ENCODE measurements at places on chromosomes 1 and 21.

- DNase-seq: no peak
These were observed 279.3 kb upstream of the VAMP3 start for GRCh38 chr1:7491818-7492173.

- DNase-seq: no peak
These were observed 839.0 kb downstream of the LRRIQ3 start for GRCh38 chr1:73359001-73359400.

- peak; percentile 83 for DNase-seq
These were observed 17.8 kb upstream of the POU3F1 start for GRCh38 chr1:38064197-38064903.

- no peak for DNase-seq
These were observed at the start of gene CHI3L1 for GRCh38 chr1:203186446-203187303. Gene CHI3L1, minus strand, starts transcription at chr1:203186704. Its CDS starts 81 bp downstream, at chr1:203186623.

DNA sequence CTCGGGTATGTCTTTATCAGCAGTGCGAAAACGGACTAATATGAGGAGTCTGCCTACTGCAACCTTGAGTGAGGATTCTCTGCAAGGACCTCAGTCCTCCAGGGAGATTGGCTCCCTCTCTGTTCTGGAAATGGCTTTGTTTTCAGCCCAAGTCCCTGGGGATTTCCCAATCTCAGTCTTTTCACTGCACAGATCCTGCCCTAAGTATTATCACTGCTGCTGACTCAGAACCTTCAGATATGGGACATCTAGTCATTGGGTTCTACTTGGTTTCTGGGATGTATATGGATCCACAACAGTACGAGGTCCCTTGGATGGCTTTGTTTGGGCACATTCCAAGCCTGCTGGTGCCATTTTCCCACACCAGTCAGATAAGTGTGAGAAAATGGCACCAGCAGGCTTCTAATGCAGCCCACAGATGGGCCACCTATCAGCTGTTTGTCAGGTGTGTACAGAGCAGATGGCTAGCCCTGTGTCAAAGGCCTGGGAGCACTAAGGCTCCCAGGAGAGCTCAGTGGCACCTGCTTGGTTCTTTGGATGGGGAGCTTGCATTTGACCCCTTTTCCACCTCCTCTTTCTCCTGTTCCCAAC lies 27.4 kb downstream of the ELF3 start:
- peak; percentile 68 for DNase-seq

DNA sequence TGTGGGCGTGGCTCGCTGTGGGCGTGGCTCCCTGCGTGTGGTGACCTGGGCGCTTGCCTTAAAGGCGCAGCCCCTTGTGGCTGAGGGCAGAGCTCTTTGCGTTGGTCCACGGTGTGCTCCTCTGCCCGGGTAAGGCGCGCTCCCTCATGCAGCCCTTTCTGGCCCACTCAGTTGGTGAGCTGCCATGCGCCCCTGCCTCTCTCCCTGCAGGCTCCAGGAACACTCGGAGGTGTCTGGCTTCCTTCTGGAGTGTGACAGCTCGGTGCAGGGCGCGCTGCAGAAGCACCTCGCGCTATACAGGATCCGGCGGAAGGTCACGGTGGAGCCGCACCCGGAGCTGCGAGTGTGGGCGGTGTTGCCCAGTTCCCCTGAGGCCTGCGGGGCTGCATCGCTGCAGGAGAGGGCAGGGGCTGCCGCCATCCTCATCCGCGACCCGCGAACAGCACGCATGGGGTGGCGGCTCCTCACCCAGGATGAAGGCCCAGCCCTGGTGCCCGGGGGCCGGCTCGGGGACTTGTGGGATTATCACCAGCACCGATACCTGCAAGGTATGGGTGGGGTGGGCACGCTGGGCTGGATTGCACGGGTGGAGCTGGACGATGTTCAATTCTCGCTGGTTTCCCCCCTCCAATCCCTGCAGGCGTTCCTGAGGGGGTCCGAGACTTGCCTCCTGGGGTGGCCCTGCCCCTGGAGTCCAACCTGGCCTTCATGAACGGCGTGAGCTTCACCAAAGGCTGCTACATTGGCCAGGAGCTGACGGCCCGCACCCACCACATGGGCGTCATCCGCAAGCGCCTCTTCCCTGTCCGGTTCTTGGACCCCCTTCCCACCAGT lies 9.1 kb downstream of the IBA57 start:
- no peak for DNase-seq

GRCh38 chr1:27366411-27367159 lies at the start of gene MAP3K6:
Gene MAP3K6, minus strand, starts transcription at chr1:27366961. Its CDS starts 364 bp downstream, at chr1:27366597.
- peak; percentile 66 for DNase-seq
